GM23338 (cell line): ENCODE measurements at places on chromosomes 6 and 20. TPM values are rescaled to one million over a fixed set of nuclear protein-coding genes. Genes with fewer than 3 reads are reported as not detected.
A peak's percentile ranks its signal among the peaks of the same experiment; 100 is the strongest.

FOXA2 gene
- total RNA-seq = not detected in 2 replicates

DNA sequence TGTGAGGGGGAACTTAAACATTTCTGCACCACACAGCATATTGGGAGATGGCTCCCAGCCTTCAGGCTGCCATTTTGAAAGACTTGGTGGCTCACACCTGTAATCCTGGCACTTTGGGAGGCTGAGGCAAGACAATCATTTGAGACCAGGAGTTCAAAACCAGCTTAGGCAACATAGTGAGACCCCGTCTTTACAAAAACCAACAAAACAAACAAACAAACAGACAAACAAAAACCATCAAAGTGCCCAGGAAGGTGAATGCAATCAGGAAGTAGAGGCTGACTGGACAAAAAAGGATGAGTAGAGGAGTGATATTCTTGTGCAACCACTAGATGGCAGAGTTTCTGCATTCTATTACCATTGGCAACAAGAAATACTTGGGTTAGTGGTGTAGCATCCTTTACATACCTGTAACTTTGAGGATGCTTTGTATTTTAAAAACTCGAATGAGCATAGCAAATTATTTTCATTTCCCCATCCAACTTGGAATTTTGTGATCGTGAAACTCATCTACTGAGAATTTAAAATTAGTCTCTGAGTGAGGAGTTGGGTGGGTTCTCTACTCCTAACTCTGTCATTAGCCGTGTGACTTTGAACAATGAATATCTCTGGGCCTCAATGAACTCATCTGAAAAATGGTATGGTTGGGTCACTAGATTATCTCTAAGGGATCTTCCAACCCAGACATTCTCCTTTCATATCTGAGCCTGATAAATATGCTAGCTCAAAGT is 84.4 kb downstream of the CRYBG1 start:
- DNase-seq = peak; percentile 88
- H3K36me3 ChIP-seq = no peaks in the 10 kb centered on the region
- H3K4me3 ChIP-seq = no peak overlapping the region
- H3K27me3 ChIP-seq = no peaks in the 10 kb centered on the region
- no peak overlapping the region for H3K27ac ChIP-seq
- H3K4me1 ChIP-seq = peaks cover 7% of the 10 kb centered on the region; the same call in 1 of the 2 replicates

GRCh38 chr20:63735859-63736718 is at the start of gene LIME1:
Gene LIME1 (plus strand): TSS chr20:63736664. CDS start chr20:63737550, 886 bp downstream.
- H3K36me3 ChIP-seq = no peaks in the 10 kb centered on the region
- no peak for DNase-seq
- H3K27me3 ChIP-seq = peaks cover 6% of the 10 kb centered on the region
- peak within 1 kb of the TSS; percentile 63 for H3K4me3 ChIP-seq
- no peak within 1 kb of the TSS for H3K27ac ChIP-seq

PGC gene
- total RNA-seq = not detected in 2 replicates

DNA sequence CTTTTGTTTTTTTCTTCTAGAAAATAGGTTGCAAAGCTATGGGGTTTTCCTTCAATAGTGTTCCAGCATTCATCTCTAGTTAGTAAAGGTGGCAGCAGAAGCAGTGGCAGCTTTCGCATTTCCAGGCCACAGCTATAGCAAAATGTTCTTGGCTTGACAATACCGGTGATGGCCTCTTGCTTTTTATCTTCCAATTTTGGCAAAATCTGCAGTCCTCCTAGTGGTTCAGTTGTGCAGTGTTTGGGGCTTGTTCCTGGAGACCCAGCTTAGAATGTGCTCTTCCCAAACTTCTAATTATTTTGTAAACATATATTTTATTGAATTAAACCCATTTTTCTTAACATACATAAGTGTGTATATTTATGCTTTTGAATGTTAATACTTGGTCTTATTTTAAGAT is 370.6 kb upstream of the MAN1A1 start:
- no peak overlapping the region for H3K4me3 ChIP-seq
- peak; percentile 42 for DNase-seq
- no peaks in the 10 kb centered on the region for H3K36me3 ChIP-seq
- no peaks in the 10 kb centered on the region for H3K27me3 ChIP-seq

GRCh38 chr6:88865275-88865674 is 98.1 kb downstream of the RNGTT start:
- DNase-seq = no peak
- H3K36me3 ChIP-seq = no peaks in the 10 kb centered on the region

DNA sequence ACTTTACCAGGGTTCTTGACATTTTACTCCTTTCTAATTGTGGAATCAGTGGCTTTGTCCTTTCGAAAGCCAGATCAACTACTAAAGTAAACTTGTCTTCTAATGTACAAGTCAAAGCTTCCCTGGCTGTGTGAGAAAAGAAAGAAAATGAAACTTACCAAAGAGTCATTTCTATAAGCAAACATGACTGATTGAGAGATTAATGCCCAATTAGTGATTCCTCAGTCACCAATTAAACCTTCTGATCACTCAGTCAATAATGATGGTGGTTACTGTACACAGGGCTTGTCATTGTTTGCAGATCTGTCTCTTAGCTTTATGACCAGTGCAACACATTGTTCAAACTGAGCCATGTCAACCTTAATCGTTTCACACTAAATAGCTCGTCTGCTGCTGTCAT is 1168.4 kb upstream of the CITED2 start:
- H3K4me1 ChIP-seq = peaks cover 11% of the 10 kb centered on the region
- no peak overlapping the region for H3K4me3 ChIP-seq
- DNase-seq = no peak
- H3K27me3 ChIP-seq = no peaks in the 10 kb centered on the region
- H3K27ac ChIP-seq = no peak overlapping the region

SOX18 gene
- total RNA-seq = 0.21 TPM in 1 of 2 replicates, not detected in the other

- H3K4me1 ChIP-seq = no peaks in the 10 kb centered on the region
- no peak overlapping the region for H3K4me3 ChIP-seq
- no peaks in the 10 kb centered on the region for H3K36me3 ChIP-seq
- no peak overlapping the region for H3K27ac ChIP-seq
- DNase-seq = peak; percentile 88
These were observed 146.9 kb downstream of the MACROD2 start for GRCh38 chr20:14142171-14142570.

CENPW gene
- total RNA-seq = 16.5 and 22.4 TPM in 2 replicates
